NCI-H510A (cell line): ENCODE measurements at places on chromosomes 16 and 17.

DNA sequence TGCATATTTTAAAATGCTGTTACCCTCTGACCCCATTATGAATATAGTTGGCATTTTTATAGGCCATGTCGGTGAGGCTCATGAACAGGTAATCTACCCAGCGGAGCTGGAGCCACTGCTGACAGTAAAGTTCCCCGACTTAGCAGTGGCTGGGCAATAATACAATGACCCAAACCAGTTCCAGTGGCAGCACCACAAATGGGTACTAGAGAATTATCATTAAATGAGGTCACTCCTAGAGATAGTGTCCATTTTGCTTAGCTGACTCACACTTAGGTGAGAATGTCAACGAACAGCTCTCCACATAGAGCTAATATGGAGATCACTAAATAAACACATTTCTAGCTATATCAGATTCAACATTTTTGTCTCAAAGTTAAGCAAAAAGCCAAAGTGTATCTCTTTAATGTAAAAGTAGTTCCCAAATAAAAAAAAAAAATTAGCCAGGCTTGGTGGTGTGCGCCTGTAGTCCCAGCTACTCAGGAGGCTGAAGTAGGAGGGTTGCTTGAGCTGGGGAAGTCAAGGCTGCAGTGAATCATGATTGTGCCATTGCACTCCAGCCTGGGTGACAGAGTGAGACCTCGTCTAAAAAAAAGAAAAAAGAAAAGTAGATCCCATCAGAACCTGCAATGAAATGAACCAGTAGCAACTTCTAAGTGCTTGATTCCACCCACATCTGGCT is 7.4 kb downstream of the MYO1D start:
- no peak for DNase-seq

GRCh38 chr17:78842881-78843565 is 2.4 kb upstream of the USP36 start:
- peak; percentile 46 for DNase-seq

- DNase-seq: no peak
Measured at GRCh38 chr16:6932871-6933385, 399.7 kb upstream of the RBFOX1 start.

GRCh38 chr17:81253358-81254131 is 14.4 kb downstream of the NDUFAF8 start:
- no peak for DNase-seq

- no peak for DNase-seq
Measured at GRCh38 chr16:72481419-72481818, 309.5 kb upstream of the PMFBP1 start.
